ENCODE measurements at places on chromosomes 16 and 17.

- DNase-seq = no peak
Observed at GRCh38 chr16:49513040-49513439, 139.4 kb downstream of the C16orf78 start.

- peak; percentile 41 for DNase-seq
Observed at GRCh38 chr17:39244016-39244599, 18.4 kb upstream of the STAC2 start.

GRCh38 chr16:87855852-87856715 lies 13.2 kb downstream of the SLC7A5 start:
- DNase-seq = no peak

- no peak for DNase-seq
Observed at GRCh38 chr17:62882878-62883277, 74.8 kb upstream of the MARCHF10 start.

GRCh38 chr17:29190039-29190438 lies 9.8 kb upstream of the MYO18A start:
- no peak for DNase-seq

DNA sequence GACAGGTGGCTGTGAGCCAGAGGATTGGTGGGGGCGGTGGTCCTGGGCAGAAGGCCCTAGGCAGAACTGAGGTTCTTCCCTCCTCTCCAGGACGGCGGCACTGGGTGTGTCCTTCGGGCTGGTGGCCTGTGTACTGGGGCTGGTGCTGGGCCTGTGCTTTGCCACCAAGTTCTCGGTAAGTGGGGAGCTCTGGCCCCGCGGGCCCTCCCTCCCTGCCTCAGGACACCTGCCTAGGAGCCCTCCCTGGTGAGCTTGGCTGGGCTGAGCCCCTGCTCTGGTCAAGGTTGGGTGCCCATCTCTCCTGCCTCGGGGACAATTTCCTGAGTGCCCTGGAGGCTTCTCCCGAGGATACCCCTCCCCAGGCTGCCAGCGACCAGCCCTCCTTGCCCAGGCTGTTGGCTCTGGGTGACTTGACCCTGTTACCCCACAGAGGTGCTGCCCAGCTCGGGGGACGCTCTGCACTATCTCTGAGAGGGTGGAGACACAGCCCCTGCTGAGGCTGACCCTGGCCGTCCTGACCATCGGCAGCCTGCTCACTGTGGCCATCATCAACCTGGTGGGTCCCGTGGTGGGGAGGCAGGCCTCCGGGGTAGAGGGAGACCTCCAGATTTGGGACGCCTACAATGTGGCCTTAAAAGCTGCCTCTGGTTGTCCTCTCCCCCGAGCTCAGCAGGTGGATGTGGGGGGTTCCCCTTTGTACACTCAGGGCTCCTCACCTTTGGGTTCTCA lies 42.0 kb downstream of the ADCY7 start:
- DNase-seq = peak; percentile 22

DNA sequence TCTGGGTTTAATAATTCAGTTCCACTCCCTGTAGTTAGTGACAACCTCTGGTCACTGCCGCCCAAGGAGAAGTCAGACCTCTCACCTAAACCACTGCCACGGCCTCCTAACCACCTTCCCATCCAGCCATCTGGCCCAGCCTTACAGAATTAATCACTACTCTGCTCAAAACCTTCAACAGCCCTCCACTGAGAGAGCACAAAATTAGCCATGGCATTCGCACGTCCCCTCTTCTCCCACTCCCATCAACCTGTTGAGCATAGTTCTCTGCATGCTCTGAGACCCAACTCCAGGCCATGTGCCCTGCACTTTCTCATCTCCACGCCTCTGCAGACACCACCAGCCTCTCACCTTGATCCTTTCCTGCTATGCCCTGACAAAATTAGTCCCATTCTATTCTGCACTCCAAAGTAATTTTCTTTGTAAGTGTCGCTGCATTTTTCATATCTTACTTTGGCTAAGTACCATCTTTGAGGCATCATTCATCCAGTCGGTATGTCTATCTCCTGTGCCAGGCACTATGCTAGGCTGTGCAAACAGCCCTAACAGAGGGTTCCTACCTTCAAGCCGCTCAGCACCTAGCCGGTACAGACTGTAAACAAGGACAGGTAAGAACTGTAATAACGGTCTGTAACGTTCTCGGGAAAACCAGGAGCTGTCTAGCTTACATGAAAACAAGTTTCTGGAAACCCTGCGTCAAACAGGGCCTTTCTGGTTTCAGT lies 963 bp downstream of the COPRS start:
- DNase-seq = no peak

- DNase-seq = no peak
Observed at GRCh38 chr16:57233944-57234706, 10.9 kb upstream of the ARL2BP start.

DNA sequence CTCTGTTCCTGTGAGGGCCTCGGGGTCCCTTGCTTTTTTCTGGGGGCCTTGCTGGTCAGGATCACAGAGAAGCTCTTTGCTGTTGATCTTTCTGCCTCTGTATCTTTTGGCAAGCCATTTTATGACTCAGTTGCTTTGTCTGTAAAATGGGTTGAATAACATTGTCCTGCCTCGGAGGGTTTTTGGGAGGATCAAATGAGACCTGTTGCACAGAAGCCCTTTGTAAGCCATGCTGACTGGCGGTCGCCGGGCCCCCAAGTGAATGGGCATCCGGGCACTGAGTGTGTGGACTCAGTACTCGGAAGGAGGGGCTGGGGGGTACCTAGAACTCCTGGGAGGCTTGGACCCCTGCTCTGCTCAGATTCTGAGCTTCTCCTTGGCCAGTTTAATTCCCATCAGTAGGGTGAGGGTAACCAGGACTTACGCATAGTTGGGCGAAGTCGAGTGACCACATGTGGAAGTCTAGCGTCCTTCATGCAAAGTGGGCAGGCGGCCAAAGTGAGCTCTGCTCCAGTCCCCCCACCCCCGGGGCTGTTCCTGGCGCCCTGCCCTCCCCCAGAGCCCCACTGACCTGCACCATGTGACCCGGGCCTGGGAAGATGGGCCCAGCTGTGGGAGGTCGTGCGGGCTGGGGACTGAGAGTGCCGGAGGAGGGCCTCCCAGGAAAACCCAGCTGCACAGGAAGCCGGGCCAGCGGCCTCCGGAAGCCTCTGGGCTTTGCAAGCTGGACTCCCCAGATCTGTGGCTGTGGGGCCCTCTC lies 284.0 kb downstream of the SEC14L1 start:
- peak; percentile 96 for DNase-seq

DNA sequence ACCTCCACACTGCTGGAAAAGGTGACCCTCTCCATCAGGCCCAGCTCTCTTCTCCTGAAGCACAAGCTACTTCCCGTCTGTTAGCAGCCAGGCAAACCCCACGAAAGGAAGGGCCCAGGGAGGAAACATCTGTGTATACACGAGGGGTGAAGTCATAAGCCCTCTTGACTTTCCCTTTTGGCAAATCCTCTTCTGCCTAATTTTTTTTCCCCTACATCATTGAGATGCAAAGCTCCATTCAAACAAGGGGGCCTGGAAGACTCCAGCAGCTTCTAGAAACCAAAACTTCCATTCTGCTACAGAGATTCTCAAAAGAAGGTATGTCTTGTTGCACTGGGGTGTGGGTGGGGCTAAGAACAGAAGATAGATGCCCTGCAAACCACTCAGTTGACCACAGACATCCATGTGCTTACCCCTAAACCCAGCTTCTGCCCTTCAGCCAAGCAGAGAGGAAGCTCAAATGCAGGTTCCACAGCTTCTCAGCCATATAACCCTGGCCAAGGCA lies 145.6 kb upstream of the RCVRN start:
- DNase-seq = peak; percentile 70

DNA sequence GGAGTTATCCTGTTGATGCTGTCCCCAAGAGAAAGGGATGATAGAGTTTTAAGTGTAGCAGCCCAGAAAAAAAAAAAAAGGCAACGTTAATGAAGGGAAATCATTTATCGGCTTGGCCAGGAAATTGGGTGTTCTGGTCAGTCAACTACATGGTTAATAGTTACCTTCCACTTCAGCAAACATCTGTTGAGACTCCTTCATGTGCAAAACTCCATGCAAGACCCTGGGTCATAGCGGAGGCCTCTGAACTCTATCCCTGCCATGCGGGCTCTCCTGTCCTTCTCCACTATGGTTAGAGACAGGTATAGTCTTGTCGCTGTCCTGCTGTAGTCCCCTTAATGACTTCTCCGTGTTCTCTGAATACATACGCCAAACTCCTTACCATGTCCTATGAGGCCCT lies 3.5 kb upstream of the LYRM9 start:
- DNase-seq = no peak

- DNase-seq = peak; percentile 79
Observed at GRCh38 chr17:28405632-28406472, at the start of gene SLC46A1. SLC46A1 (minus strand) TSS chr17:28406212; CDS start chr17:28406114, 98 bp downstream.

GRCh38 chr17:43665084-43665936 lies 3.6 kb upstream of the MEOX1 start:
- peak; percentile 86 for DNase-seq

DNA sequence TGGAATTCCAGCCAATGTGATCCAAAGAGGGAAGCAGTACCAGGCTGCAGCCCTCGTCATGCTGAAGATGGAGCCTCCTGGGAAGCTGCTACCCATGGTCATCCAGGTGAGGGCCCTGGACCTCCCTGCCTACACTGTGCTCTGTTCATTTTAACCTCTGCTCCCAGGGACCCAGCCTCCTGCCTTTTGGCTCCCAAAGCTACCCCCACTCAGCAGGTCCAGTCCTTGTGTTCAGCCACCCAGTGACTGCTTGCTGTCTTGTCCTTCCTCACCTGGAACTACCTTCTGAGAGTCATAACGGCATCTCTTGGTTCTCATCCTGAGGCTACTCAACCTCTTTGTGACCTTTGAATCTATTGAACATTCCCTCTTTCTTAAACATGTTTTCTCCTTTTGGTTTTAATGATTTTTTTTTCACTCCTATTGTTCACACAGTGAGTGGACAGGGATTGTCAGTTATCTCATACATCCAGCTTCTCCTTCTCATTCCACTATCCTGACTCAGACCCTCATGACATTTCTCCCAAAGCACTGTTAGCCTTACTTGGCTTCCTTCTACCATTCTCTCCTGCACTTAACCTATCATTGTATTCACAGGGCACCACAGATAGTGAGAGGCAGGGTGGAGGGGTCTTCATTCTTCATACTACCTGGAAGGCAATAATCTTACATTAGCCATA lies 53.3 kb downstream of the GOSR1 start:
- DNase-seq = no peak

- DNase-seq = peak; percentile 82
Observed at GRCh38 chr16:88784074-88784855, 755 bp downstream of the PIEZO1 start.

DNA sequence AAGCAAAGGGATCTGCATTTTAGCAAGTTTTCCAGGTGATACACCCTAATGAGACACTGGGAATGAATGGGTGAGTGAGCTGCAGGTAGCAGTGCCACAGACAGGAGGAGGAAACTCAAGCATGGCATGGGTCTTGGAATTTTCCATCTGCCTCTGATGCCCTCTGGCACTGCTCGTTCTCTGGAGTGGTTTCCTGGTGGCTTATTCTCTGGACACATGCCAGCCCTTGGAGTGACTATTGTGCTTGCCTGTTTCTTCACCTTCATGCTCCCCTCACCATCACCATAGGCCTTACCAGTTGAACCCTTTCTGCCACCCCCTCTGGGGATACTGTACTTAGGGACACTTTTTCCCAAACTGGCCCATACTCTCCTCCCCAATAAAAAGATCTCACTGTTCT lies 1.6 kb downstream of the COASY start:
- DNase-seq = no peak

GRCh38 chr16:21953541-21953902 lies 361 bp downstream of the UQCRC2 start:
- no peak for DNase-seq

DNA sequence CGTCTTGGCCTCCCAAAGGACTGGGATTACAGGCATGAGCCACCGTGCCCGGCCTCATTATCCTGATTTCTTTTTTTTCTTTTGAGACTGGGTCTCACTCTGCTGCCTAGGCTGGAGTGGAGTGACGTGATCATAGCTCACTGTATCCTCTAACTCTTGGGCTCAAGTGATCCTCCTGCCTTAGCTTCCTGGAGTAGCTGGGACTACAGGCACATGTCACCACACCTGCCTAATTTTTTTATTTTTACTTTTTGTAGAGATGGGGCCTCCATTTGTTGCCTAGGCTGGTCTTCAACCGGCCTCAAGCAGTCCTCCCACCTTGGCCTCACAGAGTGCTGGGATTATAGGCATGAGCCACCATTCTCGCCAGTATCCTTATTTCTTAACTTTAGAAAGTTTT lies 3.5 kb downstream of the TENT4B start:
- no peak for DNase-seq

GRCh38 chr17:17416007-17416399 lies 60.8 kb upstream of the MED9 start:
- DNase-seq = no peak

DNA sequence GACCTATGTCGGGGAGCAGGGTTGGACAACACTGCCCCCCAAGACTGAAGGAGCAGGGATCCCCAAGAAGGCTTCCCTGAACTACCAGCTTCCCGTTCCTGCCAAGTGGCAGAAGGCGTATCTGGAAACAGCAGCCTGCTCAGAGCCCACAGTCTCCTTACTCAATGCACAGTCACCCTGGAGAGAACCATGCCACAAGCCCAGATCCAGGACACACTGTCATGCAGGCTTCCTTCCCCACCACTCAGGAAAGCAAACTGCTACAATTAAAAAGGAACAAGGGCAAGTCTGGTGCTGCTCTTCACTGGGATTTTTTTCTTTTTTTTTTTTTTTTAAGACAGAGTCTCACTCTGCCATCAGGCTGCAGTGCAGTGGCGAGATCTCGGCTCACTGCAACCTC lies 8.2 kb downstream of the WDR45B start:
- DNase-seq = no peak

DNA sequence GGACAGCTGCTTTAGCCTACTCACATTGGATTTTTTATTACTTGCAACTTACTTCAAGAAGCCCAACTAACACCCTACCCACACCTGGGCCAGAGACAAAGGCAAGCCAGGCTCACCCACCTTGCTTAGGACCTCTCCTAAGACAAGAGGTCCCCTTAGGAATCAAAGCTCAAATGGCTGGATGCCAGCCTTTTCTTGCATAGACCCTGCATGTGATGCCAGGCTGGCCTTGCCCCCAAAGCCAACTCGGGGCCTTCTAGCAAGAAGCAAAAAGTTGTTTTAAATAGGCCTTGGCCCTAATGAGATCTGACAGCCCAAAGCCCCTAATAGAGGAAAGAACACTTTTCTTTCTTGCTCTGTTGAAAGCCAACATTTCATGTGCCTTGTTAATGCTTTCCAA lies 20.7 kb downstream of the GPRC5B start:
- DNase-seq = no peak

DNA sequence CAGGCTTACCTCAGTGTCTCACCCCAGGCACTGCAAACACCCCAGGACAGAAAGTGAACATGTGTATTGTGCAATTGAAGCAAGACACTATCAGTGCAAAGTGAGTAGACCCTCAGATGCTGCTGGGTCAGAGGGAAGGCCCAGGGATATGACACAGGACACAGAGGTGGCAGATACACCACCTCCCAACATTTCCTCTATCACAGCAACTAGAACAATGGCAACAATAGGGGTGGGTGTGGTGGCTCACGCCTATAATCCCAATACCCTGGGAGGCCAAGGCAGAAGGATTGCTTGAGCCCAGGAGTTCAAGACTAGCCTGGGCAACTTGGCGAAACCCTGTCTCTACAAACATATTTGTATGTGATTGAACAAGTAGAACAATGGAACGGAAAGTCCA lies 22.5 kb downstream of the MILR1 start:
- DNase-seq = no peak

Measured in right hindlimb (tissue), 1 donor.